ENCODE measurements at places on chromosomes 4 and X.

- no peak for DNase-seq
These were observed 103.0 kb upstream of the TAPT1 start for GRCh38 chr4:16329125-16329796.

- DNase-seq, result no peak
These were observed 79.3 kb downstream of the DTHD1 start for GRCh38 chr4:36360755-36361154.

DNA sequence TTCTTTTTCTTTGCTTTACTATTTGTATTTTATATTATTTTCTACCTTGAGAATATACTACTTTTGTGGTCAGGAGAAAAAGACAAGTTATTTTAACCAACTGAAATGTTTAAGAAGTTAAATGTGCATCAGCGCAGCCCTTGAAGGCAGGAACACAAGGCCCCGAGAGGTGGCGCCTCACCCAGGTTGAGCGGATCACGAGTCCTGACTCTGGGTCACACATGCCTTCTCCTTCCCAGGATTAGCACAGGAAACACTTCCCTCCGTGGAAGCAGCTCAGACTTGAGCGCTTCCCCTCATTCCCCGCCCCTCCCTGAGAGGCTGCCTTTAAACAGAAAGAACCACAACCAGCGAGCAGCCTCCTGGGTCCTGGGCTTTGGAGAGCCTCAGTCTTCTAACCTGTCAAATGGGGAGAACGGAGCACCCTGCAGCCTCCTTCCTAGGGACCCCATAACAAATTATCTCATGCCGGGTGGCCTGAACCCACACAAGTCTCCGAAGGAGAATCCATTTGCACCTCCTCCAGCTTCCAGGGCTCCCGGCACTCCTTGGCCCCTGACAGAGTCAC is 217.6 kb downstream of the AFAP1 start:
- no peak for DNase-seq

GRCh38 chr4:125624951-125625350 is 310.2 kb downstream of the FAT4 start:
- DNase-seq, result no peak

GRCh38 chr4:88573276-88573980 is 18.9 kb upstream of the HERC3 start:
- DNase-seq, result no peak

DNA sequence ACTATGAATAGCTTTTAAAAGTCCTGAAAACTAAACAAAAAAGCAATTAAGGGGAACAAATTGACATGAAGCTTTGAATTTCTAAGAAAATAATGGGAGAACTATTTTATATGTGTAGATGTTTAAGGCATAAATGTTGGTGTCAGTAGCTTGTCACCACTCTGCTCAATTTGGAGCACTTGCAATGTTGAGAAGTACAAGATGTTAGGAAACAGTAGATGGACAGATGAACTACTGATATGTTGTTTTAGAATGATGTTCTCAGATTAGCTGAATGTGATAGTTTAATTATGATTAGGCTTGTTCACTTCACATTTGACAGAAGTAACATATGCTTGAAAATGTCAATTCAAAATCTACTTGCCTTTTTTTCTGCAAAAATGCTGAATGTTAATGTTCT is 525.7 kb upstream of the IGFBP7 start:
- no peak for DNase-seq
